ENCODE measurements at places on chromosomes 5 and 9.

GRCh38 chr5:171975877-171976667 lies 30.4 kb downstream of the FBXW11 start:
- no peak for DNase-seq

DNA sequence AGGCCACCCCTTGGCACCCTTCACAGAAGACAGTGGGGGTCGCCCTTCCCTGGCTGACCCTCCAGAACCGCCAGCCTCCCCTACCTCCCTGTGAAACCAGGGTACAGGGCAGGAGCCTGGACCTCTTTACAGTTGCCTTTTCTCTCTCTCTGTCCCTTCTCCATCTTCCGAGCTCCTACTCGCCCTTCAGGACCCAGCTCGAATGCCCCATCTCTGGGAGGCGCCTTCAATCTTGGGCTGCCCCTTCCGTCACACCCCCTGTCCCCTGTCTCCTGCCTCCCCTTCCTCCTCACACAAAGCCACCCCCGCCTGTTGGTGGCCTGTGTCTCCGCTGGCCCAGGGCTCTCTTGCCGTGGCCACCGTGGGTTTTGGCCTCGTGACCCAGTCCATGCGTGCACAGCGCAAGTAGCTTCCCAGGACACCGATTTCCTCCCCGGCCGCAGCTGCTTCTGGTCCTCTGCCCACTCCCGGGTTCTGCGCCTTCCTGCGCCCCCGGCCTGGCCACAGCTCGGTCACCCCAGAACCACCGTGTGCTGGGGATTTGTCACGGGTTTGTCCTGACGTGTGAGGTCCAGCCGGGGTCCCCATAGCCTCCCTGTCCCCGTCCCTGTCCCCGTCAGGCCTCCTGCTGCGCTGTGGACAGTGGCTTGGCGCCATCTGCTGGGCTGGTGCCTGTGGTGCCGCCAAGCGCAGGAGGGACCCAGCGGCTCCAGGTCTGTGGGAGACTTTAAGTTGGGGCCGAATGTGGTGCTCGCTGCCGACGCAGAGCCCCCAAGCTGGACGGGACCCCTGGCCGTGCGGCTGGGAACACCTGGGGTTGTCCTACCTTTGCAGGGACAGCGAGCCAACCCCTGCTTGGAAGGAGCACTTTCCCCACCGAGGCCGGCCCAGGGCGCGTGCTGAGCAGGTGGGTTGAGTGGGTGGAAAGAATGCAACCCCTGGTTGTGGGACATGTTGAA lies 4.0 kb upstream of the TMEM250 start:
- peak; percentile 75 for DNase-seq

- no peak for DNase-seq
Measured at GRCh38 chr9:134217431-134218210, 53.3 kb upstream of the RNU6ATAC start.

- DNase-seq: no peak
Measured at GRCh38 chr5:151598984-151599383, 7.9 kb upstream of the FAT2 start.

- DNase-seq: no peak
Measured at GRCh38 chr5:10401498-10401897, 40.2 kb upstream of the ROPN1L start.

DNA sequence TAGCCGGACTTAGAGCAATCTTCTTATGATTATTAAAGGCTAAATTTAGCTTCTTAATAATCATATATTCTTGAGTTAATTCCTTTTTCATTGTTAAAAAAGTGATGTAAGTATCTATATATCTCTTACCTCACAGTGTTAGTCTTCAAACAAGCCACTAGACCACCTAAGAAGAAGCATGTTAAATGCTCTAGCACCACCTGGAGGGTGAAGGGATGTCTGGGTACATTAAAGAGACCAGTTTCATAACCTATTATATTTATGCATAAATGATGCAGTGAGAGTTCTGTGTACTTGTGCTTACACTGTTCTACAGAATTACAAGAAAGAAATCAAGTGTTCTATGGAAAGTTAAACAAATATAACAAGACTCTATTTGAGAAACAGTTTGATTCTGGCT lies 55.9 kb upstream of the SLCO6A1 start:
- DNase-seq: no peak

All from CD4-positive, alpha-beta T cell treated with Interleukin-6 at 100 ng/mL for 8 hours (primary cell).